Smooth muscle cell of bladder (primary cell): ENCODE measurements at places on chromosomes 1 and 21. TPM values are rescaled to one million over a fixed set of nuclear protein-coding genes. Genes with fewer than 3 reads are reported as not detected.

The GNAT2 gene
- 0.28 and 0.37 TPM in 2 replicates for total RNA-seq

The CD1B gene
- total RNA-seq, result not detected in 2 replicates

The MTARC2 gene
- 4.6 and 6.7 TPM in 2 replicates for total RNA-seq

The RGSL1 gene
- total RNA-seq, result not detected in 2 replicates

The CELF3 gene
- not detected in 2 replicates for total RNA-seq

The KPNA6 gene
- total RNA-seq, result 22.6 and 29.7 TPM in 2 replicates

The TLCD4 gene
- 0.55 and 0.85 TPM in 2 replicates for total RNA-seq

The ZMYND12 gene
- total RNA-seq, result 0.28 and 1.2 TPM in 2 replicates

The LYST gene
- 20.9 and 27.7 TPM in 2 replicates for total RNA-seq

The FAM151A gene
- not detected in 2 replicates for total RNA-seq

The LDLRAD1 gene
- not detected in 2 replicates for total RNA-seq

The SPRR4 gene
- total RNA-seq, result not detected in 2 replicates

The IL12RB2 gene
- not detected in 2 replicates for total RNA-seq

The DIO1 gene
- not detected in 2 replicates for total RNA-seq

The GPA33 gene
- total RNA-seq, result not detected in 2 replicates

The ASCL5 gene
- not detected in 2 replicates for total RNA-seq

The TMEM81 gene
- 1.1 and 2.5 TPM in 2 replicates for total RNA-seq

The MYCL gene
- total RNA-seq, result 0.71 and 1.1 TPM in 2 replicates

The CFHR4 gene
- under 0.01 TPM in 1 of 2 replicates, not detected in the other for total RNA-seq

The ELAVL4 gene
- total RNA-seq, result under 0.01 TPM in 2 replicates

The MAEL gene
- total RNA-seq, result under 0.01 TPM in 1 of 2 replicates, not detected in the other

The G0S2 gene
- 38.9 and 55.8 TPM in 2 replicates for total RNA-seq

The SH3D21 gene
- total RNA-seq, result 1.8 and 5.0 TPM in 2 replicates

The EFNA1 gene
- total RNA-seq, result 0.71 and 1.1 TPM in 2 replicates

The KCNA2 gene
- under 0.01 TPM in 1 of 2 replicates, not detected in the other for total RNA-seq

The PDE9A gene
- 3.5 and 6.0 TPM in 2 replicates for total RNA-seq

The KRTAP21-2 gene
- not detected in 2 replicates for total RNA-seq

The NRDC gene
- total RNA-seq, result 81.5 and 82.1 TPM in 2 replicates

The LCE1D gene
- total RNA-seq, result not detected in 2 replicates

The LCK gene
- not detected in 2 replicates for total RNA-seq

The TRIM67 gene
- under 0.01 TPM in 1 of 2 replicates, not detected in the other for total RNA-seq

The CELA2B gene
- total RNA-seq, result 0.18 and 0.28 TPM in 2 replicates

The IL19 gene
- 0.28 TPM in 1 of 2 replicates, not detected in the other for total RNA-seq

The WNT3A gene
- total RNA-seq, result not detected in 2 replicates

The ABL2 gene
- total RNA-seq, result 32.4 and 34.0 TPM in 2 replicates

The ASAP3 gene
- total RNA-seq, result 58.6 and 72.0 TPM in 2 replicates

The SPATA21 gene
- total RNA-seq, result not detected in 2 replicates

The HIVEP3 gene
- total RNA-seq, result 0.71 and 0.92 TPM in 2 replicates

The FCRL6 gene
- not detected in 2 replicates for total RNA-seq

The KCNJ15 gene
- total RNA-seq, result 1.1 and 3.7 TPM in 2 replicates

The DCDC2B gene
- under 0.01 TPM in 1 of 2 replicates, not detected in the other for total RNA-seq

The RNU1-3 gene
- 3,030 and 4,050 TPM in 2 replicates for total RNA-seq

The LEMD1 gene
- not detected in 2 replicates for total RNA-seq

The OVAAL gene
- total RNA-seq, result not detected in 2 replicates

The LZIC gene
- 21.2 and 21.8 TPM in 2 replicates for total RNA-seq

The DYNLT4 gene
- not detected in 2 replicates for total RNA-seq

The SELL gene
- total RNA-seq, result 0.09 and 0.14 TPM in 2 replicates

The SELP gene
- not detected in 2 replicates for total RNA-seq

The SPRR3 gene
- not detected in 2 replicates for total RNA-seq

The AMIGO1 gene
- 1.6 and 2.0 TPM in 2 replicates for total RNA-seq

The KNCN gene
- total RNA-seq, result not detected in 2 replicates

The OR2L3 gene
- total RNA-seq, result not detected in 2 replicates

The ELF3 gene
- total RNA-seq, result 0.18 and 0.28 TPM in 2 replicates

The ANXA9 gene
- 0.14 and 0.28 TPM in 2 replicates for total RNA-seq

The S100A7A gene
- total RNA-seq, result not detected in 2 replicates

The LAMB3 gene
- total RNA-seq, result 7.1 and 9.3 TPM in 2 replicates

The KCNQ4 gene
- under 0.01 TPM in 1 of 2 replicates, not detected in the other for total RNA-seq

The RNPC3 gene
- 3.1 and 3.2 TPM in 2 replicates for total RNA-seq

The VSIG8 gene
- total RNA-seq, result not detected in 2 replicates
